Stimulated activated CD4-positive, alpha-beta T cell treated with anti-CD3 and anti-CD28 coated beads, Interleukin-4, amount 100 ng/mL, for 1 hour (primary cell): ENCODE measurements at places on chromosomes 16 and 17.

GRCh38 chr17:76707985-76708807, 2.6 kb downstream of the MXRA7 start:
- no peak for DNase-seq

- no peak for DNase-seq
Observed at GRCh38 chr17:68847711-68848110, 107.5 kb downstream of the ABCA8 start.

GRCh38 chr17:41474863-41475262, 6.1 kb downstream of the KRT35 start:
- DNase-seq = no peak

DNA sequence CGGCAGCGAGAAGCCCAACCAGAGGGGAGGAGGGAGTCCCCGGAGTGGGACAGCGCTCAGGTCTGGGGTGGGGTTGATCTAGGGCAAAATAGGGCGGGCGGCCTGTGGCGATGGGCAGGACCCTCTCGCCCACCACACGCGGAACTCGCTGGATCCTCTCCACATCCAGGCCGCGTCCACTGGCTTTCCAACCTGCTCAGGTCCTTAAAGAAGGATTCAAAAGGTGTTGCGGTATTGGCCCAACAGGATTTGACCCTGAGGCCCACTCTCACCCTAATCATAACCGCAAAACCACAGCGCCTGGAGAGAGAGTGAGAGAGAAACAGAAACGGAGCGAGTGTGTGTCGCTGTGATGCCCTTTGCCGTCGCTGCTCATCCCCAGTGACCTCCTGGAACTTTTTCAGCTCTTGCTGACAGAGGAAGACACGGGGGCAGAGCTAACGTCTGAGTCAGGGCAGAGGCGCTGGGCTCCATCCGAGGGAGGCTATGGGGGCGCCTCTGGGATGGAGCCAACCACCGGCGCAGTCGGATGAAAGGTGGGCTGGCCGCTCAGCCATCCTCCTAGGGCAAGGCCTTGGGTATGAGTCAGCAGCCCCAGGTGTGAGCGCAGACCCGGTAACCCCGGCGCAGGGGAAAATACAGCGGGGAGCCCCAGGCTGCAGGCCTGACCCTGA, 16.7 kb upstream of the OR1F1 start:
- DNase-seq = peak; percentile 54

DNA sequence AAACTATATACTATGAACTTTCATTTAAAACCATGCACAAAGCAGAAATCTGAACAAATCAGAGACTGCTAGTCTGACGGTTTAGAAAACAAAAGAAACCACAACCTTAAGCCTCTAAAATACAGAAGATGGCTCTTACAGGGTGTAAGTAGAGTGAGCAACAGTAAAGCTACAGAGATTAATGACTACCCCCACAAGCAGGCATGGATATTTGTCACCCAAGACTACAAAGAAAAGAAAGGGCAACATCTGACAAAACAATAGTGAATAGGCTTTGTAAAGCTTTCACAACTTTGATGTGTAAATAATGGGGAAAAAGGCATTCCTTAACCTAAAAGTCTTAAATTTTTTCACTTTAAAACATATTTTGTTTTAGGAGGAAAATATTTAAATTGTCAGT, 75.0 kb downstream of the SPAG9 start:
- no peak for DNase-seq

DNA sequence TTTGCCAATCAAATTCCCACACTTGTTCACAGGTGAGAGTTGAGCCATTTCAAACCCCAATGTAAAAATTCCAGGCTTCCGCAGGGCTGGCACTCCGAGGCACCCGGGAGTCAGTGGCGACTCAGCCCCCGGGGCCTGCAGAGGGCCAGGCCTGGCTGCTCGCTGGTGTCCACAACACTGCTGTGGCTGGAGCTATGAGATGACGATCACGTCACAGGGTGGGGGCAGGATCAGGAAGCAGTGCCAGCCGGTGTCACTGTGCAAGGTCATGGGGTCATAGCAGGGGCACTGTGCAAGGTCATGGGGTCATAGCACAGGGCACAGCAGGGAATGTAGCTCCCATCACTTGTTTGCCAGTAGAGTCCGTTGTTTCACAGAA, 7.8 kb downstream of the VPS4A start:
- DNase-seq = no peak

- no peak for DNase-seq
Observed at GRCh38 chr17:27502526-27503324, 46.5 kb downstream of the KSR1 start.

DNA sequence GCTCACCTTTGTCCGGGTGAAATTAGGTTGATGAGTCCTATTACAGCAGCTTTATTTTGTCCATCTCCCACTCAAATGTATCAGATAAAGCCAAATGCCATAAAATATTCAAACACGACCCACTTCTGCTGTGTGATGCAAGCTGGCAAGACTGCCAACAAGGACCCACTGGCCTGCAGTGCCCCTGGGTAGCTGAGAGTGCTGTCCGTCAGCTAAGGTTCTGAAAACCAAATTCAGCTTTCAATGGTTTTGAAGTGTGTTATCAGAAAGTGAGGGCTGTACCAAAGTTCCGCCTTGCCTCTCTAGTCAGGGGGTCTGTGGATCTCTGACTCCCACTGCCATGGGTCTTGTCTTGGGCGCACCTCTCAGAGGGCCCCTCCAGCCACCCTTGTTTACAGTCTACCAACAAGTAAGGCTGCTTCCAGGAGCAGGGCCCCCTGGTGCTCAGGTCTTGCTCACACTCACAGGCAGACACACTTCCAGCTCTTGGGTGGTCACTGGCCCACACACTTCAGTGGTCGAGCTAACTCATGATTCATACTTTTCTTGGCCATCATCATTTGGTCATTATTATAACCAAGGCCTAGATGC, 10.5 kb upstream of the CCDC182 start:
- DNase-seq = no peak

DNA sequence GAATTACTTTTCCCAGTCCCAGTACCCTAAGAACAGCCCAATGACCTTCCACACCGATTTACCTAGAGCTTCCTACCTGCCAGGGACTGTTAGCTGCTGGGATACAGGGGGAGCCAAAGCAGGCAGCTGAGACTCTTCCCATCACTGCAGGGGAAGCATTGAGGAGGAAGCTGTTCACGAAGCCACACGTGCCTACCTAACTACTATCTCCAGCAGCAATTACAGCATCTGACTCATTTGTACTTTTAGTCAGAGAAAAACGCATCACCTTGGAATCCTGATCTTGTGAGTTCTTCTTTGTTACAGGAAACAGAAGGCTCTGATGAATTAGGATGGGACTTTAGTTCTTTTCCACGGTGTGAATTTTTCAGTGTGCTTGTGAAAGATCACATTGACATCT, 113.7 kb upstream of the DHX40 start:
- no peak for DNase-seq

DNA sequence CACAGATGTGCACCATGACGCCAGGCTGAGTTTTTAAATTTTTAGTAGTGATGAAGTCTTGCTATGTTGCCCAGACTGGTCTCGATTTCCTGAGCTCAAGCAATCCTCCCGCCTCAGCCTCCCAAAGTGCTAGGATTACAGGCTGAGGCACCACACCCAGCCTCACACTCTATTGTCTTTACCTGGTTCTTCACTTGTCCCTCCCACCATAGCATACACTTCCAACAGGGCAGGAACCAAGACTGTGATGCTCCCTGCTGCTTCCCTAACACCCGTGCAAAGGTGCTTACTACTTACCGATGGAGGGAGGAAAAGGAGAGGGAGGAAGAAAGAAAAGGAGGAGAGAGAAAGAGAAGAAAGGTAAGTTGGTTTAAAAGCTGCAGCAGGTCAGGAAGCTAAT, 41.4 kb upstream of the MEIOC start:
- no peak for DNase-seq

- peak; percentile 59 for DNase-seq
Observed at GRCh38 chr17:44110823-44111633, 12.4 kb downstream of the HDAC5 start.

GRCh38 chr16:88022076-88023042, 71.1 kb downstream of the BANP start:
- DNase-seq = no peak

- no peak for DNase-seq
Observed at GRCh38 chr16:86611525-86611855, 33.1 kb downstream of the FOXL1 start.

GRCh38 chr16:27179500-27180072, 23.7 kb upstream of the KDM8 start:
- peak; percentile 82 for DNase-seq

GRCh38 chr16:83793179-83793578, 14.6 kb upstream of the HSBP1 start:
- DNase-seq = no peak
